ENCODE measurements at places on chromosomes 13 and 19.

DNA sequence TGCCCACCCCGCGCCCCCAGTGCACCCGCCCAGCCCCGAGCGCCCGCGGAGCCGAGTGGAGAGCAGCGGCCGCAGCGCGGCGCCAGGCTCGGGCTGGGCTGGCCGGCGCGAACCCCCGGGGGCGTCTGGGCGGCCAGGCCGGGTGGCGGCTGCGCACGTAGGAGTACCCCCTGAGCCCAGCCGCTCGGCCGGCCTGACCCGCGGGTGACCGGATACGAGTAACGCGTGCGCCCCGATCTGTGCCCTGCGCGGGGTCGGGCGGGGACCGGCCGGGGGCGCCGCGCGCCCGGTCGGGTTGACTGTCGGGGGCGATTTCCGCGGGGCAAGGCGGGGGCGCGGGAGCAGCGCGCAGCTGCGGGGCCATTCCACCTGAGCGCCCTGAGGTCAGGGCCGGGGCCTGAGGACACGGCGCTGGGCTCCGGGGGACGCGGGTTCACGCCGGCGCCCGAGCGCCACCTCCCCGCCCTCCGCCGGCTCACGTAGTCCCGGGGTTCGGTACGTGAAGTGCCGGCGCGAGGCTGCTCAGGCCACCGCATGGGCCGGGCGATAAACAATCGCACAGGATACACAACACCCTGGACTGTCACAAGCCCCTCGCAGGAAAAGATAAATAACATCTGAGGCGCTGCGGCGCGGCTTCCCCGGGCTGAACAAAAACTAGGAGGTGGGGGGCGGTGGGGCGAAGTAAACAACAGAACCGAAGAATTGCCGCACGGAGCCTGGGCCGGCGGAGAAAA, 37.6 kb upstream of the FLT1 start:
- DNase-seq: no peak

DNA sequence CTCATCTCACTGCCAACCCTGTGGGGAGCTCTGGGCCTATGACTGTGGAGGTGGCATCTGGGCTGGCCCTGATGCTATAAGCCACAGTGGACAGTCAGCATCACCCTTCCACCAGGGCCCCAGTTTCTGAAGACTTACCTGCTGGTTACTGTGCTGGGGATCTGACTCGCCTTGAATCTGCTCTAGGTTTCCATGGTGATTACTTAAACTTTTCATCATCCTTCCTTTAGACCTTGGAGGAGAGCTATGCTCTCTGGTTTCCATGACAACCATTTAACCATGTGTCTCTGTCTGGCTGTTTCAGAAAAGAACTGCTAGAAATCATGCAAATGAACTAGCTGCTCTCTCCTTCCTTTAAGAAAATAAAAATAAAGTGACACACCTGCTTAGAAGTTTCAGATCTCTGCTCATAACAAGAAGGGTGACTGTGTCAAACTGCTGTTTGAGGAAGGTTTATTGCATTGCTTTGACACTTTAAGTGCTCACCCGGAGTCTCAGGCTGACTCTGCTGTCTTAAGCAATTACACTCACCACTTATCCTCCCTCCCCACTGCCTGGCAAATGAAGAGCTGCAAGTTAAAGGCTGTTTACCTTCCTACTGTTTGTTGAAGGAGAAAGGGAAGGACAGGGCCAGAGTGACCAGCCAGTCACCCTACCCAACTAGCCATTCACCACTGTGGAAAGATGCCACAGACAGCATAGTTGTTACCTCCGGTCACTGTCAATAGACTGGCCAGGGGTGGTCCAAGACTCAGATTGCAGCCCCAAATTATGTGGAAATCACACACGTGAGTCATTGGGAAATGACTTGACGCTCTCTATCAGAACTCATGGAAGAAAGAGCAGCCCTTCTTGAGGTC, 87.6 kb downstream of the HSPH1 start:
- DNase-seq: peak; percentile 2

GRCh38 chr19:51702825-51703574, 9.9 kb downstream of the SPACA6 start:
- no peak for DNase-seq

GRCh38 chr19:19504754-19505668, 10.3 kb downstream of the TSSK6 start:
- no peak for DNase-seq

GRCh38 chr19:10646456-10647159, 7.5 kb upstream of the ILF3 start:
- no peak for DNase-seq

DNA sequence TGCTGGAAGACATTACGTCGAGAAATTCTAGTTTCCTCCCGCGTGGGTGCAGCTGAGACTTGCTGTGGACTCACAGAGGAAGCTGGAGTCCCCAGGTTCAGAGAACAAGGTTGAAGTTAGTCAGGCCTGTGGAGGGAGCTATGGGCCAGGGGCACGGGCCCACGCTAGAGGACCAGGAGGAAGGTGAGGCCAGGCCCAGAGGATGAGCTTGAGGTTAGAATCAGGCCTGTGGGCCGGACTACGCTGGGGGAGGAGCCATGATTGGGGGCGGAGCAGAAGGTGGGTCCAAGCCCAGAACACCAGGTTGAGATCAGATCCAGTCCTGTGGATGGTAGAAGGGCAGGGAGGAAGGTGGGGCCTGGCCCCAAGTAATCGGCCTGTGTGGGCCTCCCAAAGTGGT, 32.6 kb downstream of the ZNF846 start:
- DNase-seq: no peak

DNA sequence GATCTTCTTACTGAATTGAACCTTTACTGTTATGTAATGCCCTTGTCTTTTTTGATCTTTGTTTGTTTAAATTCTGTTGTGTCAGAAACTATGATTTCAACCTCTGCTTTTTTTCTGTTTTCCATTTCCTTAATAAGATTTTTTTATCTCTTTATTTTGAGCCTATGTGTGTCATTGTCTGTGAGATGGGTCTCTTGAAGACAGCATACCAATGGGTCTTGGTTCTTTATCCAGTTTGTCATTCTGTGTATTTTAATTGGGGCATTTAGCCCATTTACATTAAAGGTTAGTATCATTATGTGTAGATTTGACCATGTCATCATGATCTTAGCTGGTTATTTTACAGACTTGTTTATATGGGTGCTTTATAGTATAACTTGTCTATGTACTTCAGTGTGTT, 1803.3 kb downstream of the SLITRK5 start:
- DNase-seq: no peak

- DNase-seq: no peak
Measured at GRCh38 chr13:71137101-71137500, 729.9 kb downstream of the DACH1 start.

DNA sequence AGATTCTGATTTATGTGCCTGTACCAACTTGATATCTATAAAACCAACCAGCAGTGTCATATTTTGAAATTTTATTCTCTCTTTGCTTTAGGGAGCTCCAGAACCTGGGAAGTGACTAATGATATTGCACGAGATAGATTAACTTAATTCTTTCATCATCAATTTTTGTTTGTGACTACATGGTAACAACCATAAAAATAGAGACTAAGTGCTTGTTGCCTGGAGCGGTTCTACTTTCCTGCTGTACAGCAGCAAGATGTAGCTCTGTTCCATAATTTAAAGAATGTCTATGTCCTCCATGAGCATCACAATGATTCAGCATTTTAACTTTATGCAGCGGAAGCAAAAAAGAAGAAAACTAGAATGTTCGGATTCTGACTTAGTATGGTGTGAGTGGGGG, 275.6 kb downstream of the KLF5 start:
- DNase-seq: no peak

DNA sequence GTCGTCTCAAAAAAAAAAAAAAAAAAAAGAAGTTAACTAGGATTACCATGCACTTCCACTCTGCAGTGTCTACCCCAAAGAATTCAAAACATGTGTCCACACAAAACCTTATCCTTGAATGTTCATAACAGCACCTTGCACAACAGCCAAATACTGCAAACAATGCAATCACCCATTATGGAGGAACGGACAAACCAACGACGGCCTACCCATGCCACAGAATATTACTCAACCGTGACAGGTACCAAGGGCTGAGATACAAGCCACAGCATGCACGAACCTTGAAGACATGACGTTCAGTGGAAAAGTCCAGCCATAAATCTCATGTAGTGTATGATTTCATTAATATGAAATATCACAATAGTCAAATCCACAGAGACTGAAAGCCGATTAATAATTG, 3.0 kb upstream of the SHISA7 start:
- DNase-seq: no peak

GRCh38 chr19:11481534-11482383, 913 bp upstream of the ELAVL3 start:
- DNase-seq: peak; percentile 98

GRCh38 chr19:11964496-11964857, 363 bp upstream of the ZNF763 start:
- no peak for DNase-seq

DNA sequence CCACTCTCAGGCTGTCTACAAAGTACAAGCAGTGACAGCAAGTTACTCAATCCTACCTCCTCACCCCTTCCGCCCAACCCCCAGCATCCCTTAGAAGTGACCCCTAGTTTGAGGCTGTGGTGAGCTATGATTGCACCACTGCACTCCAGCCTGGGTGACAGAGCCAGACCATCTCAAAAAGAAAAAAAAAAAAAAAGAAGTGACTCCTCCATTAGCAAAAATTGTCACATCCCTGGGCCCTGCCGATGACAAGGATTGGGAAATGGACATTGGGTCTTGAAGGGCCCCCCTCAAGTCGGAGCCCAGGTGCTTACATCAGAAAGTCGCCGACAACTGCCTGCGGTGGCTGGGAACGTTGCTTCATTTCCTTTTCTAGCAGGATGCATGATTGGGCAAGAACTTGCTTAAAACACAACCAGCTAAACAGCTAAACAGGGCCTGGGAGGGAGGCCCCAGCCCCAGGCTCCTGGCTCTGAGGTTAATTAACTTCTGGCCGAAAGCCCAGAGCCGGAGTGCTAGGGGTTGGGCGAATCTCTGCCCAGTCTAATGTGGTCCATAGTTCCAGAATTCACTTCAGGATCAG, 15.3 kb downstream of the RAB3D start:
- DNase-seq: peak; percentile 78

- no peak for DNase-seq
Measured at GRCh38 chr19:49730166-49730565, 32.9 kb downstream of the TSKS start.

GRCh38 chr13:42413484-42413815, 141.5 kb downstream of the AKAP11 start:
- no peak for DNase-seq

DNA sequence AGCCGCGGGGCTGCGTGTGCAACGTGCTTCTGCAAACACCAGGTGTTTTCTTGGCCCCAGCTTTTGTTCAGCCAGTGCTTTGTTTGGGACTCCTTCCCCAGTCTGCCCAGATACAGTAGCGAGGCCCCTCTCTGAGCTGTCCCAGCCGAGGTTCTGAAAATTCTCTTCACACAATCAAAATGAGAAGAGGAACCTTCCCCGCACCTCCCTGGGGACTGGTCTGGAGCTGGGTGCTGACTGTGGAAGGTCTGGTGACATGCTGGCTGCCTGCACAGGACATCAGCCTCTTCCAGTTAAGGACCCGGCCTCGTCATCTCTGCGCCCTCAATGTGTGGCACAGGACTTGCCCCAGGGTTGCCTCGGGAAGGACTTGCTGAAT, 4.2 kb downstream of the ATP4A start:
- DNase-seq: no peak

DNA sequence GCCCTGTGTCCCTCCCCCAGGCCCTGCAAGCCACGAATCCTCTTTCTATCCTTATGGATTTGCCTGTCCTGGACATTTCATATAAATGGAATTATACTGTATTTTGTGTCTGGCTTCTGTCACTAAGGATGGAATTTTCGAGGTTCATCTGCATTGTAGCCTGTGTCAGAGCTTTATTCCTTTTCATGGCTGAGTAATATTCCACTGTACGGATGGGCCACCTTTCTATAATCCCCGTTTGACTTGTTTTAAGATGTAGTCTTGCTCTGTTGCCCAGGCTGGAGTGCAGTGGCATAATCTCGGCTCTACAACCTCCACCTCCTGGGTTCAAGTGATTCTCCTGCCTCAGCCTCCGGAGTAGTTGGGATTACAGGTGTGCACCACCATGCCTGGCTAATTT, 3.9 kb upstream of the KDM4B start:
- no peak for DNase-seq

DNA sequence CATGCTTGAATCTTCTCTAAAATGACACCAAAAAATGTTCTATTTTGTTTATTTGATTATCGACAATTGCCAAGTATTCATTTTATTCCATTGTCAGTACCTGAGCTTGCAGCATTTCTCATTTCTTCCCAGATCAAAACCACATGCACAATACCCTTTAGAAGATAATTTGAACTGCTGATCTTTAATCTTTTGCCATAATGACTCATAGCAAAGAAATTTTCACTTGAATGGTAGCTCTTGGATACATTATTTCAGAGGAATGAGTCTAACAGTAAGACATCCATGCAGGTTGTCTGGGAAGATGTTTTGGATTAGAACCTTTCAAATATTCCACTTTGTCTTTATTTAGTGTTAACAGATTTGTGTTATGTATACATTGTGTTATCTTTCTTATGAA, 42.0 kb upstream of the RXFP2 start:
- no peak for DNase-seq

- DNase-seq: no peak
Measured at GRCh38 chr13:90806892-90807291, 540.6 kb upstream of the MIR17HG start.

GRCh38 chr19:2624537-2625091, 77.9 kb downstream of the GNG7 start:
- DNase-seq: no peak

GRCh38 chr19:30862876-30863275, 486.4 kb downstream of the TSHZ3 start:
- DNase-seq: no peak

DNA sequence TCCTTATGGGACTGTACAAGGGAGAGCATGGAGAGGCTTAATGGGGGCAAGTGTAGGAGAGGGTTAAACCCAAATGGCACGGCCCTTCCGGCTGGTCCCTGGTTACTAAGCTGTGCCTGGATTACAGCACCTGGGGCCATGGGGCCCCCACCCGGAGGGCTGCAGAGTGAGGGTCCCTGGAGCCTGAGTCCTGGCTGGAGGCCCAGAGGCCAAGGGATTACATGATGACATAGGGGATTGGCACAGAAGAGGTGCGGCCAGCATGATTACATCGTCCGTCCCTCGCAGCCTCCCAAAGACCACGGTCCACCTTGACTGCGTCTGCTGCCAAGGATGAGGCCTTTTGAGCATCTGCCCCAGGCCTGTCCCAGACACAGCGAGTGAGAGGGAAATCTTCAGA, 149.4 kb downstream of the URI1 start:
- no peak for DNase-seq

- no peak for DNase-seq
Measured at GRCh38 chr19:33500586-33500985, 21.0 kb downstream of the PEPD start.

DNA sequence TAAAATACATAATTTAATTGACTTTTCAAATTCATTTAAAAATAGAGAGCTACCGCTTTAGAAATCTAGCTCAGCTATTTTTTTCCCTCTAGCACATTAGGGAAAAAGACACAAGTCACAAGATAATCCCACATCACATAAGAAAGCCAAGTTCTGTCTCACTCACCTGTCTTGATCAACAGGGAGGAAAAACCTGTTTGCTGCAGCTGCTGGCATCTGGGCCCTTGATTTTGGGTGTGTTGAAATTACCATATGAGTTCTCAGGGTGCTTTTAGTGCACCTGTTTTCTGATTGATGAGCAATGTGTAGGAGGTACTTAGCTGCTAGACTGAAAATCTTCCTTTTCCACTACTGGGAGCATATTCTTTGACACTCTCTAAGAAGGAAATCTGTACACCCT, 53.8 kb downstream of the ZDHHC20 start:
- no peak for DNase-seq

GRCh38 chr13:97892717-97893116, 60.8 kb upstream of the IPO5 start:
- no peak for DNase-seq

GRCh38 chr13:106299621-106300020, 235.8 kb downstream of the EFNB2 start:
- DNase-seq: no peak

Data from pons (tissue), 1 donor.